Activated CD4-positive, alpha-beta T cell treated with anti-CD3 and anti-CD28 coated beads, Interleukin-2, Interleukin-6, amounts not matched to agents 100 ng/mL and 50 ng/mL, durations not matched to agents 16 hours and 8 hours (primary cell): ENCODE measurements at places on chromosomes 12 and 14.

GRCh38 chr12:97358361-97358760 lies 104.2 kb upstream of the RMST start:
- DNase-seq, result no peak

- DNase-seq, result no peak
Observed at GRCh38 chr14:88901991-88902390, 77.5 kb downstream of the TTC8 start.

- no peak for DNase-seq
Observed at GRCh38 chr12:49340095-49340870, 3.3 kb upstream of the C1QL4 start.

DNA sequence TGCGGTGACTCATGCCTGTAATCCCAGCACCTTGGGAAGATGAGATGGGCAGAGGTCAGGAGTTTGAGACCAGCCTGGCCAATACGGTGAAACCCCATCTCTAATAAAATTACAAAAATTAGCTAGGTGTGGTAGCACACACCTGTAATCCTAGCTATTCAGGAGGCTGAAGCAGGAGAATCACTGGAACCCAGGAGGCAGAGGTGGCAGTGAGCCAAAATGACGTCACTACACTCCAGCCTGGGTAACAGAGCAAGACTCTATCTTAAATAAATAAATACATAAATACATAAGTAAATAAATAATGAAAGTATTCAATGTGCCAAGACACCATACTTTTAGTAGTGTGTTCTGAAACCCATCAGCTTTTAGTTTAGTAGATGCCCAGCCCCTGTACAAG lies 308.1 kb upstream of the FLRT2 start:
- no peak for DNase-seq

DNA sequence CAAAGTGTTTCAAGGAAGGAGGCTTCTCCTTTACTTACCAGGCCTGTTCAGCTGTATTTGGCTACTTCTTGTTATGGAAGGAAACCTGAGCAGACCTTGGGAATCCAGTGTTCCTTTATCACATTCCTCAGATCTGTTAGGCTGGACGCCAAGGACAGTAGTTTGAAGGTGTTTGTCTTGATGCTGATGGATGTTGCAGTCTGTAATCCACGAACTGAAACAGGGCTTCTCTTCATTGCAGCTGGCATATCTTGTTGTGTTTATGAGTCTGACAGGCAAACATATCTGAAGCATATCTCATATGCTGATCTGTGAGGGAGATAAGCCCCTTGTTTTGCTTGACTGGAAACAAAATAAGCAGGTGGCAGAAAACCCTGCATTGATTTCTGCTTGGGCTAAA lies 904.3 kb downstream of the NRXN3 start:
- no peak for DNase-seq

DNA sequence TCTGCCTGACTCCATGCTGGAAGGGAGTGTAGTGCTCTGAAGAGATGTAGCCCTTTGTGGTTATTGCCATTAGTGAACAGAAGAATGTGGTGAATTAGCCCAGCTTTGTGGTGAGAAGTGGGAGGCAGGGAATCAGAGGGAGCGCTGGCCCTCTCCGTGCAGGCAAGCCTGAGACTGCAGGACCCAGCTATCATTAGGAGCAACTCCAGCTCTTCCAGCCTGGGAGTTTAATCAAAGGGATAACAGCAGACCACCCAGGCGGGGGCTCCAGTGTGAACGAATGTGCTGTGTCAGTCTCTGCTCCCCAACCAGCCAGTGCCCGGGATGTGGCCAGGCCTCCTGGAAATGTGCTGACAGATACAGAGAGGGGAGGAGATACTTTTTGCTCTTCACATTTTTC lies 142.7 kb downstream of the TTLL5 start:
- DNase-seq, result no peak

DNA sequence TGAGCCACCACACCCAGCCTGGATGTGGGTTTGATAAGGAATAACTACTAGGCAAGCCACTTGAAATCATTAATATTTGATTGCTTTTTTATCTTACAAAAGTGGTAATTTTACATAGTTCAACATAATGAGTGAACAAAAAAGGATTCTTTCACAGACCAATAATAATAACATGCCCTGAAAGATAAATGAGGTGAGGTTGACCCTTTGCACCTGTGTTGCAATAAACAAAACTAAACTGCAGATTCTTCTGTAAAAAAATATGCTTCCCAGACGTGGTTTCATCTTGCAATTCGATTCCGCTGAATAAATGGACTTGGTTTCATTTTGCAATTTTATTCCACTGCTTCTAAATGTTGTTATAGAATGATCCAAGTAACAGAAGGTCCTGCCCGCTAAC lies 1514.9 kb upstream of the TMEM132C start:
- DNase-seq, result no peak

- DNase-seq, result no peak
Observed at GRCh38 chr12:5309654-5310053, 122.3 kb upstream of the NTF3 start.

DNA sequence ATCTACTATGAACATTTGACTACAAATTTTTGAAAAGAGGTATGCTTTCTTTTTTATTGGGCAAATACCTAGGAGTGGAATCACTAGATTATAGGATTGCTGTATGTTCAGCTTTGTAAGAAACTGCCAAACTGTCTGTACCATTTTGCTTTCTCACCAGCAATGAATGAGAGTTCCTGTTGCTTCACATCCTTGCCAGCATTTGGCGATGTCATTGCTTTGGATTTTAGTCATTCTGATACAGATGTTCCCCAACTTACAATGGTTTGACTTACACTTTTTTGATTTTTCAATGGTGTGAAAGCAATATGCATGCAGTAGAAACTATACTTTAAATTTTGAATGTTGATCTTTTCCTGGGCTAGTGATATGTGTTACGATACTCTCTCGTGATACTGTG lies 328.7 kb downstream of the RAD51B start:
- peak; percentile 28 for DNase-seq

GRCh38 chr12:19965196-19966038 lies 402.9 kb upstream of the PDE3A start:
- DNase-seq, result no peak

DNA sequence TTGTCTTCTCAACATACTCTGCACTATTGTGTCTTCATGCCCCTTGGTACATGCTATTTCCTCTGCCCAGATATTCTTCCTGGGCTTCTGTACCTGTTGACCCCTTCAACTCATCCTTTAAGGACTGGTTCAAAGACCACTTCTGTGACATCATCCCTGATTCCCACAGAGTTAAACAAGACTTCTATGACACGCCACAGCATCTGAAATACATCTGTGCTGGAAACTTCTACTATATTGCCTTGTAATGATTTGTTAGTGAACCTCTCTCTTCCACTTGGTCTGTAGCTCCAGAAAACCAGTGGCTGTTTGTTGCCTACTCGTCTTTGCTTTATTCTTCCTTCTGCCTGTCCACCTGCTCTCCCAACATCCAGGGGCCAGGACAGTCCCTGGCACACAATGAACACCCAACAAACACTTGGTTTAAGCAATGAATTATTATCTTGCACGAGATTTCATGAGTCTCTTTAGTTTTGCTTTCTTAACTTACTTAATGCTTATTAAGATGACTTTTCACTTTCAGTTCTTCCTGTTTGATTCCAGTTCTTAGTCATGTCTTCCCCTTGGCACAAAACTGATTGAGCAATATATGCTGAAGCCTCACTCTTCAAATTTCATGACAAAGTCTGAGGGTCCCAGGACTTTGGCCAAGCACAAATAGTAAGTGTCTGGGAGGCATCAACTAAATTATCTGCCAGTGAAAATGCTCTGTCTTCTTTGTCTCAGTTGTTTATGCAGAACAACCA lies 485.9 kb downstream of the APAF1 start:
- peak; percentile 20 for DNase-seq

GRCh38 chr12:27140478-27140969 lies 58.1 kb upstream of the C12orf71 start:
- no peak for DNase-seq

- DNase-seq, result no peak
Observed at GRCh38 chr14:72894623-72895378, 900 bp upstream of the DPF3 start.

- DNase-seq, result no peak
Observed at GRCh38 chr12:78210894-78211302, 380.2 kb downstream of the NAV3 start.

DNA sequence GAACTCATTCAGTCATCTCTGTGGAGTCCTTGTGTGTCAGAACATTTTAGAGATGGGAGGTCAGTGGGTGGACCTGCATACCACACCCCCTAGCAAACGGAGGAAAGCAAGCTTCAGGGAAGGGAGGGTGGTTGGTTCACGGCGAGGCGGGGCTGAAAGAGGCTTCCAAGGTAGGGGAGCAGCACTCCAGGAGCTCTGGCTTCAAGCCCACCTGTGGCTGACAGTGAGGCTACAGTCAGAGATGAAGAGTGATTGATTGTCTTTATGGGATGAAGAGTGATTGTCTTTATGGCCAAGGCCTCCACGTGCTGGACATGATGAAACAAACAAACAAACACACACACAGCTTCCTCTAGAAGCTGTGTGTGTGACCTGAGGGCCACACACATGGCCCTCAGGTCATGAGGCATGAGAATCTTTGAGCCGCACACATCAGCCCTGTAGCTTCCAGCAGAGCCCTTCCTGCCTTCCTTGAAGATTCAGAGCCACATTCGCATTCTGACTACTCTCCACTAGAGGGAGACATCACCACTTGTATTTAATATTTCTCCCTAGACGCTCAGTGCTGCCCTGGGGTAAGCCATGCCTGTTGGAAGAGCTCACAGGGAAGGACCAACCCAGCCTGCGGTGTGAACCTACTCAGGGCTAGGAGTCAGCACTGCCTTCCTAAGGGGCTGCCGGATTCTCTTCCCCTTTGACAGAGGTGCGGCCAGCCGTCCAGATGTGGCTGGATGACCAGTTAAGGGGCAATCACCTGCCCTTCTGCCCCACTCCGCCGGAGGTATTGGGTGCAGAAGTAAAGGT lies 54.4 kb upstream of the KCNA1 start:
- peak; percentile 77 for DNase-seq

DNA sequence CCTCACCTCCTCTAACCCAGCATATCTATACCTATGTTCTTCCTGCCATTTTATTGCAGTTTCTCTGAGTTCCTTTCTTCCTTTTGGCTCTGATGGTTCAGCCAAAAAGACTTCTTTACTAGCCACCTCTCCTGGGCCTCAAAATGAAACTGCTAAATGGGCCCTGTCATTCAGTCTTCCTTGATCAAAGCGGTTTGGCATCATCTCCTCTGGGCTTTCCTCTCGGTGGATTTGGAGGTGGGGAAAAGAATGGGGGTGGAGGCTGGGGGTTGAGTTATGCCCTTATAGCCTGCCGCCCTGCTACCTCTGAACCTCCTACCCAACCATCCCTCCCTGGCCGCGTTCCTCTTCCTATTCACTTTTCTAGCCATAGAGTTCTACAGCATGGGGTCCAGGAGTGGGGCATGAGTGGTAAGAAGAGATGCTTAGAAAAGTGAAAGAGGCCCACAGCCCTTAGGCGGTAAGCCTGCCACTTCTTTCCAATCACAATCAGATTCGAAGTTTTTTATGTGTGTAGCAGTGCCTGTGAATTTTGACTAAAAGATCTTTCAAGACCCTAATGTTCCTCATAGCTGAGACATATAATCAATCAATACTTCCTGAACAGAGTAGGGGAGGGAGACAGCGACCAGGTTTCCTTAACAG lies 2.5 kb downstream of the AJUBA start:
- DNase-seq, result no peak

DNA sequence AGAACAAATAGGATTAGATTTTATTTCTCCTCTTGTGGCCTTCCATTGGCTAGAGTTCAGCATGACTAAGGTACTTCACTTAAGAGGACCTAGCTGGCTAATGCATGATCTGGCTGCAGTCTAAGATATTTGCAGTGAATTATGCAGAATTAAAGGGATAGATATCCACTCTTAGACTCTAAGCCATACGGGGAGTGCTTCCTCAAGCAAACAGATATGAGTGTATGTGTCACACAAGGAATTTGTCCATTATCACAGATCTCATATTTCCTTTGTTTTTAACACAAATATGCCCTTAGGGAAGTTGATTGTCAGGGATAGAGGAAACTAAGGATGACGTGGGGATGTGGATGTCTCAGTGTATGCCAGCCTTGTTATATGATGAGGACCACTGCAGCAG lies 88.1 kb upstream of the DHRS4 start:
- DNase-seq, result no peak

DNA sequence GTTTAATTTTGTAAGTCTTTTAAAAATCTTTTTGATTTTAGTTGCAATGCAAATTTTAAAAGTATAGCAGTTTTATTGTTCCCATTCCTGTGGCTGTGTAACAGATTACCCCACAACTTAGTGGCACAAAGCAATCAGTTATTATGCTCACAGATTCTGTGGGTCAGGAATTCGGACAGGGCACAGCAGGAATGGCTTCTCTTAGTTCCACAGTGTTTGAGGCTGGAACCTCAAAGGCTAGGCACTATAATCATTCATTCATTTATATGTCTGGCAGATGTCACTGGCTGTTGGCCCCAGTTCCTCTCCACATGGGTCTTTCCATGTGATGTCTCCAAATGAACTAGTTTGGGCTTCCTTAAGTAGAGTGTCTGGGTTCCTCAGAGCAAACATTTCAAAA lies 193.3 kb downstream of the RAD51B start:
- no peak for DNase-seq

- no peak for DNase-seq
Observed at GRCh38 chr12:94849411-94849976, 154.0 kb downstream of the NDUFA12 start.
